Fibroblast of lung (primary cell): ENCODE measurements at places on chromosomes 16 and 17.

GRCh38 chr17:3766779-3767178, 34.2 kb downstream of the ITGAE start:
- no peak for DNase-seq

DNA sequence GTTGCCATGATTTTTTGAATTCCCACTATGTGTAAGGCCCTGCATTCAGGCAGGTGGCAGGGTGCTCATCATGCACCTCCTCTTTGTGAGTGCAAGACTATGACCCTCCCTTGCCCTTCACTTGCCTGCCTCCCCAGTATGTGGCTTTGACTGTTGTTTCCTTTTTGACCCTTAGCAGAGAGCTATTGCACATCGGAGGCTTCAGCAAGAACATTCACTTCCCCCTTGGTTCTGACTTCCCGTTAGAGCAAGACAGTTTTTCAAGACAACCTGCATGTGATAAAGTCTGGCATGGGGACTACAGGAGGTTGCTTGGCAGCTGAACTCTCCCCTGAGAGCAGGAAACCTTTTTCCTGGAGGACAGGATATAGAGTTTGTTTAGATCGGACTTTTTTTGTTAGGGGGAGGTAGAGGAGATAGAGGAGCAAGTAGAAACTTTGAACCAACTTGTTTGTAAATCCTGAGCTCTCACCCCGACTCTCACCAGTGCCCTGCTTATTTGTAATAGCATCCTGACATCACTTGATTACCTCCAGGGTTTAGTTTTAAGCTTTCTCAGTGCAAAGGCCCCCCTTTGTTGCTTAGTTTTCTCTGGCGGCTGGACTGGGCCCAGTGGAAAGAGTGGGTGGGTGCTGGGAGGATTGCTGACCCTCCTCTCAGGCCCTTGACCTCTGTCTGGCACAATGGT, 34.3 kb downstream of the LIMD2 start:
- no peak for DNase-seq

DNA sequence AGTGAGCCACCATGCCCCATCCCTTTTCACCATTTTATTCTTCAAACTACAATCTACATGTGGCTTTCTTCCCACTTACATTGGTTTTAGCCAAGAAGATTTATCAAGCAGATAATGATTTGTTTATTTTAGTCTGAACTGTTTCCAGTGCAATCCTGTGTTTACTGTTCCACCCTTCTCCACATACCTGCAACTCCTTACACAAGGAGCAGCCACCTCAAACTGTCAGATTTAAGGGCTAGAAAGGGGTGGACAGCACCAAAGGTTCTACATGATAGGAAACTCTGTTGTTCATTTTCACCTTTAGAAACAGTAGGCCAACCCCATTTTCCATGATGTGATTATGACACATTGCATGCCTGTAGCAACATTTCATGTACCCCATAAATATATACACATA, 1.9 kb downstream of the RUNDC1 start:
- no peak for DNase-seq

GRCh38 chr17:74158761-74159160, 44.7 kb upstream of the RPL38 start:
- no peak for DNase-seq

DNA sequence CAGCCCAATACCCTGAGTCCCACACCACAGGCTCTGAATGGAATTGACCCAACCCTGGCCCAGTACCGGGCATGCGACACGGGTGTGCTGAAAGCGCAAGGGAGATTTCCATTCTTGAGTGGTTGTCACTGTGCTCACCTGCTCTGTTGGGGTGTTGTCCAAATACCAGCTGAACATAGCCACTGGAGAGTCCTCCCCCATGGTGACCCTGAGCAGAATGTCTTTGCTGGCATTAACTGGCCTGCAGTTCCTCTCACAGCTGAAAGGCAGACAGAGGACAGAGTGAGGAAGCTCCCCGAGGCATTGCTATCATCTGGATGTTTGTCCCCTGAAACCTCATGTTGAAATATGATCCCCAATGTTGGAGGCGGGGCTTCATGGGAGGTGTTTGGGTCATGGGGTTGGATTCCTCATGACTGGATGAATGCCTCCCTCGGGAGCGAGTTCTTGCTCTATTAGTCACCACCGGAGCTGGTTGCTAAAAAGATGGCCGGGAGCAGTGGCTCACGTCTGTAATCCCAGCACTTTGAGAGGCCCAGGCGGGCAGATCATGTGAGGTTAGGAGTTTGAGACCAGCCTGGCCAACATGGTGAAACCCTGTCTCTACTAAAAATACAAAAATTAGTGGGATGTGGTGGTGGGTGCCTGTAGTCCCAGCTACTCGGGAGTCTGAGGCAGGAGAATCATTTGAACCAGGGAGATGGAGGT, 57.3 kb upstream of the BCO1 start:
- peak; percentile 95 for DNase-seq

- no peak for DNase-seq
Observed at GRCh38 chr16:10946308-10946707, 1.9 kb downstream of the CLEC16A start.

DNA sequence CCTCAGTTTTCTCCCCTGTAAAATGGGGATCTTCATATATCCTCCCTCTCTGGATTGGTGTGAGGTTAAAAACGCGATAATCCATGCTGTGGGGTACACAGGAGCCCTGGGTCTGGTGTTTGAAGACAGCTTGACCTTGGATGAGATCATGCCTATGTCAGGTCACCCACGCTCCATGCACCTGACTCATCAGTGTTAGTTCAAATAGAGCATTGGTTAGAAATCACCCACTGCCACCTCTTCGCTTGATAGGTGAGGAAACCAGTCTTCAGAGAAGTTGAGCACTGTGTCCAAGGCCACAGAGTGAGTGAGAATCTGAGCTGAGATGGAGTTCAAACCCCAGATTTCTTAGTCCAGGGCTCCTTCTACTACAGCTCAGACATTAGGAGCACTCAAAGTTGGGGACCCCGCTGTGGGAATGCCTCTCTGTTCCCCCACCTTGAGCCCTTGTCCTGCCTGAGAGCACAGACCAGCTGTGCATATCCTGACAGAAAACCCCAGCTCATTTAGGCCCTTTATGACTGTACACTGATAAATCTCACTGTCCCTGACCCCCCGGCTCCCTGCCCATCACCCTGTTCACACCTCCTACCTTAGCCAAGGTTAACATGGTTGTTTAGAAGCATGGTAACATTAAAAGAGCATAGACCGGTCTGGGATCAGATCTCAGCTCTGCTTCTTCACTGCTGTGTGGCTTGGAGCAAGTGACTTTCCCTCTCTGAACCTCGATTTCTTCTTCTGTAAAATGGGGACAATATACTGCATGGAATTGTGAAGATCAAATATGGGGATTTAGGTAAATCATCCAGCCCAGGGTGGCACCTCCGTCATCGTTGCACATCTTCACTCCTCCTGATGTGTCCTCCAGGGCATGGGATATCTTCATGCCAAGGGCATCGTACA, 22.4 kb upstream of the LGALS9 start:
- DNase-seq: no peak

DNA sequence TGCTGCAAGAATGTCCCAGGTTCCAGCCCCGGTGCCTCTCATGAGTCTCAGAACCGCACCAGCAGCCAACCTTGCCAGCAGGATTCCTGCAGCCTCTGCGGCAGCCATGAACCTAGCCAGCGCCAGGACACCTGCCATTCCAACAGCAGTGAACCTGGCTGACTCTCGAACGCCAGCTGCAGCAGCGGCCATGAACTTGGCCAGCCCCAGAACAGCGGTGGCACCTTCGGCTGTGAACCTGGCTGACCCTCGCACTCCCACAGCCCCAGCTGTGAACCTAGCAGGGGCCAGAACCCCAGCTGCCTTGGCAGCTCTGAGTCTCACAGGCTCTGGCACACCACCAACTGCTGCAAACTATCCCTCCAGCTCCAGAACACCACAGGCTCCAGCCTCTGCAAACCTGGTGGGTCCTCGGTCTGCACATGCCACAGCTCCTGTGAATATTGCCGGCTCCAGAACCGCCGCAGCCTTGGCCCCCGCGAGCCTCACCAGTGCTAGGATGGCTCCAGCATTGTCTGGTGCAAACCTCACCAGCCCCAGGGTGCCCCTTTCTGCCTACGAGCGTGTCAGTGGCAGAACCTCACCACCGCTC, 9.8 kb downstream of the ELOB start:
- no peak for DNase-seq
